ENCODE measurements at places on chromosomes 2 and 18.
A peak's percentile ranks its signal among the peaks of the same experiment; 100 is the strongest.

DNA sequence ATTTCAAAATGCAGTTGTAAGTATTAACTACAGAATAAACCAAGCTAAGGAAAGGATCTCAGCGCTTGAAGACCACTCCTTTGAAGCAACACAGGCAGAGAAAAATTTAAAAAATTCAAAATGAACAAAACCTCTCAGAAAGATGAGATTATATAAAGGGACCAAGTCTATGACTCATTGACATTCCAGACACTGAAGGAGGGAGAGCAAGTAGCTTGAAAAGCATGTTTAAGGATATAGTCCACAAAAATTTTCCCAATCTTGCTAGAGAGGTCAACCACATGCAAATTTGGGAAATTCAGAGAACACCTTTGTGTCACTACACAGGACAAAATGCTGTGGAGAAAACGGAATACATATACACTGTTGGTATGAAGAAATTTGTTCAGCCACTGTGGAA is 112.6 kb upstream of the MC4R start:
- no peak for DNase-seq

- DNase-seq = no peak
Observed at GRCh38 chr2:140117386-140117785, 1337.2 kb upstream of the NXPH2 start.

DNA sequence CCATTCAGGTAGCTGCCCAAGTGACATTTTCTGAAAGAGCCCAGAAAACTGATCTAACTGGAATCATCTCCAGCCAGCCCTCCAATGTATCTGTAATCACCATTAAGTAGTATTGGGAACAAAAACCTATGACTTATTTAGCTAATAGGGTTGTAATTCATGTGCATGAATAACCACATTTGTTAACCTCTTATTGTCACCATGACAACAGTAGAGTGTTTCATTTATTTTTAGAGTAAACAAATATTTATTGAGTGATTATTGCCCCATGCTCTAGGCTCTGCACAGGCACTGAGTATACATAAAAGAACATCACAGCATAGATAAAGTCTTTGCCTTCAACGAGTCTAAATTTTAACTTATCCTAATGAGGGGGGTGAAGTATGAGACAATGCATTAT is 265.4 kb upstream of the UBE2E3 start:
- no peak for DNase-seq

DNA sequence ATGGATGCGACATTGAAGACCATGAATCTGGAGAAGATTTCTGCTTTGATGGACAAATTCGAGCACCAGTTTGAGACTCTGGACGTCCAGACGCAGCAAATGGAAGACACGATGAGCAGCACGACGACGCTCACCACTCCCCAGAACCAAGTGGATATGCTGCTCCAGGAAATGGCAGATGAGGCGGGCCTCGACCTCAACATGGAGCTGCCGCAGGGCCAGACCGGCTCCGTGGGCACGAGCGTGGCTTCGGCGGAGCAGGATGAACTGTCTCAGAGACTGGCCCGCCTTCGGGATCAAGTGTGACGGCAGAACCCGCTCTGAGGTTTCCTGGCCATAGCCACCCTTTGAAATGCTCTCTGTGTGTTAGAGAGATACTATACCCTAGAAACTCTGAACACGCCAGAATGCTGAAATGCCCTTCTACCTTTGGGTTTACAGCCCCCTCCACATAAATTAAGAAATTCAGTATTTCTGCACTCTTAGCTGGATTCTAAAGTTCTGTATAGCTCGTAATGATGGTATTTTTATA is 659 bp downstream of the CHMP1B start:
- peak; percentile 76 for DNase-seq

DNA sequence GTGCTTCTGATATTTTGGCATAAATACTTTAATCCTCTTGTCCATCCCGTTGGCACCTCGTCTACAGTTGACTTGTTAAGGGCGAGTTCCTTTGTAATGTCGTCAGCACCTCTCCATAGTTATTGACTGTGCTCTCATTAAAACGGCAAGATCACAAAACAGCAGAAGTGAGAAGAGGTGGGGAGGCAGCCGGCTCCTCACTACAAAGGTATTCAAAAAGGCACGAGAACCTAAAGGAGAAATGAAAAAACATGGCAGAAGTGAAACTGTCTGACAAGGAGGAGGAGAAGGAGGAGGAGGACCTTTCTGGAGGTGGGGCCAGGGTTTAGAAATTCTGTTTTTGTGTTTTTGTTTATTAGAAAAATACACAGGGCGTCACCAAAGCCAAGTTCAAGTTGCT is 235.6 kb downstream of the BCL11A start:
- DNase-seq = no peak
